Ascending aorta (tissue), 2 donors: ENCODE measurements at places on chromosomes 13 and 19.

DNA sequence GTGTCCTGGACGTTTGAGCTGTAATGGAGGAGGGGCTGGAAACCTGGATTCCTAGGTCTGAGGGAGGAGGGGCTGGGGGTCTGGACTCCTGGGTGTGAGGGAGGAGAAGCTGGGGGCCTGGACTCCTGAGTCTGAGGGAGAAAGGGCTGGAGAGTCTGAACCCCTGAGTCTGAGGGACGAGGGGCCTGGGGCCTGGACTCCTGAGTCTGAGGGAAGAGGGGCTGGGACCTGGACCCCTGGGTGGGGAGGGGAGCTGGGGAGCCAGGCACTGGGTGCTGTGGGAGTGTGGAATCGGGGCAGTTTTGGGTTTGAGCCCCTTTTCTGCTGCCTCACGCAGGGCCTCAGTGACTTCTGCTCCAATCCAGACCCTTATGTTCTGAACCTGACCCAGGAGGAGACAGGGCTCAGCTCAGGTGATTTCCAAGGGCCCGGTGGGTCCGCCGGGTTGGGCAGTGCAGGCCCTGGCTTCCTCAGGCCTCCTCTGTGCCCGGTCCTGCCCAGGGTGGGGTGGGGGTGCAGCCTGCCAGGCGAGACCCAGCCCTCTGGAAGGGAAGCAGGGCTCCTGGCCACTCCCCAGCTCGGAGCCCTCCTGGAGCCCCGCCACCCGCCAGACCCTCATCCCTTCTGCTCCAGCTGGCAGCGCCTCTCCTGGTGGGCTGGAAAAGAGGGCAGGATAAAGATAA lies 14.4 kb downstream of the TTYH1 start:
- H3K4me3 ChIP-seq, result no peak overlapping the region
- H3K27me3 ChIP-seq, result peaks cover 7% of the 10 kb centered on the region
- no peaks in the 10 kb centered on the region for H3K4me1 ChIP-seq
- H3K27ac ChIP-seq, result no peak overlapping the region
- H3K36me3 ChIP-seq, result no peaks in the 10 kb centered on the region
- no peak for DNase-seq

- no peak overlapping the region for H3K27ac ChIP-seq
- no peak overlapping the region for H3K4me3 ChIP-seq
- no peaks in the 10 kb centered on the region for H3K27me3 ChIP-seq
- no peaks in the 10 kb centered on the region for H3K36me3 ChIP-seq
- DNase-seq, result no peak
- no peaks in the 10 kb centered on the region for H3K4me1 ChIP-seq
These were observed 6.6 kb upstream of the ZNF428 start for GRCh38 chr19:43625918-43626579.

DNA sequence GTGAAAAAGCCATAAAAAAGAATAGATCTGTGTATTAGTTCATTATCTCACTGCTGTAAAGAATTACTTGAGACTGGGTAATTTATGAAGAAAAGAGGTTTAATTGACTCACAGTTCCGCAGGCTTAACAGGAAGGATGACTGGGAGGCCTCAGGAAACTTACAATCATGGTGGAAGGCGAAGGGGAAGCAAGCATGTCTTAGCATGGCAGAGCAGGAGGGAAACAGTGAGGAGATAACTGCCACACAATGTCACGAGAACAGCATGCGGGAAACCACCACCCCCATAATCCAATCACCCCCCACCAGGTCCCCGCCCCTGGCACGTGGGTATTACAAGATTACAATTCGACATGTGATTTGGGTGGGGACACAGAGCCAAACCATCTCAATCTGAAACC lies 39.1 kb upstream of the EEF1AKMT1 start:
- H3K4me3 ChIP-seq, result no peak overlapping the region
- H3K36me3 ChIP-seq, result peaks cover 18% of the 10 kb centered on the region
- H3K27ac ChIP-seq, result peak overlapping the region; percentile 82
- H3K27me3 ChIP-seq, result no peaks in the 10 kb centered on the region

DNA sequence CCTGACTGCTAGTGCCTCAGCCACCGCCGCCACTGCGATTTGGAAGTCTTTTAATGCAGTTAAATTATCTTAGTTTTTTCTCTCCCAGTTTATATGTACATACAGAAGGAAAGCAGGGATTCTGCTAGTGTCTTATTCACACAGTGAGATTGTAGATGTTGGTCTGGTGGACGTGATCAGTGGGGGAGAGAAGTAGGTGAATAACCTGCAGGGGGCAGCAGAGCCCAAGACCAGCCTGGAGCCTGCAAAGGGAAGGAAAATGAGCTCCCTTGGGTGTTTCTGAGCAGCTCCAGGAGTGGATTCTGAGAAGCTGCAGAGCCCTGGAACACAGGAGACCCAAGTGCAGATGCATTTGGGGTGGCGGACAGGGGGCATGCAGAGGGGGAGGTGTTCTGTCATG lies 26.3 kb downstream of the ZNF844 start:
- no peak overlapping the region for H3K4me3 ChIP-seq
- peaks cover 2% of the 10 kb centered on the region for H3K4me1 ChIP-seq
- no peaks in the 10 kb centered on the region for H3K36me3 ChIP-seq
- no peak overlapping the region for H3K27ac ChIP-seq
- peak; percentile 76 for DNase-seq

GRCh38 chr19:15390814-15391213 lies 11.2 kb upstream of the AKAP8 start:
- no peak overlapping the region for H3K27ac ChIP-seq
- H3K4me1 ChIP-seq, result no peaks in the 10 kb centered on the region
- no peak overlapping the region for H3K4me3 ChIP-seq

- no peak for DNase-seq
- H3K27me3 ChIP-seq, result no peaks in the 10 kb centered on the region
- no peak overlapping the region for H3K27ac ChIP-seq
These were observed 7.4 kb downstream of the CHST8 start for GRCh38 chr19:33628921-33629825.

- H3K4me1 ChIP-seq, result no peaks in the 10 kb centered on the region
- no peak overlapping the region for H3K27ac ChIP-seq
- no peak overlapping the region for H3K4me3 ChIP-seq
- no peak for DNase-seq
- no peaks in the 10 kb centered on the region for H3K27me3 ChIP-seq
These were observed 75.2 kb downstream of the RXFP2 start for GRCh38 chr13:31814536-31814935.

DNA sequence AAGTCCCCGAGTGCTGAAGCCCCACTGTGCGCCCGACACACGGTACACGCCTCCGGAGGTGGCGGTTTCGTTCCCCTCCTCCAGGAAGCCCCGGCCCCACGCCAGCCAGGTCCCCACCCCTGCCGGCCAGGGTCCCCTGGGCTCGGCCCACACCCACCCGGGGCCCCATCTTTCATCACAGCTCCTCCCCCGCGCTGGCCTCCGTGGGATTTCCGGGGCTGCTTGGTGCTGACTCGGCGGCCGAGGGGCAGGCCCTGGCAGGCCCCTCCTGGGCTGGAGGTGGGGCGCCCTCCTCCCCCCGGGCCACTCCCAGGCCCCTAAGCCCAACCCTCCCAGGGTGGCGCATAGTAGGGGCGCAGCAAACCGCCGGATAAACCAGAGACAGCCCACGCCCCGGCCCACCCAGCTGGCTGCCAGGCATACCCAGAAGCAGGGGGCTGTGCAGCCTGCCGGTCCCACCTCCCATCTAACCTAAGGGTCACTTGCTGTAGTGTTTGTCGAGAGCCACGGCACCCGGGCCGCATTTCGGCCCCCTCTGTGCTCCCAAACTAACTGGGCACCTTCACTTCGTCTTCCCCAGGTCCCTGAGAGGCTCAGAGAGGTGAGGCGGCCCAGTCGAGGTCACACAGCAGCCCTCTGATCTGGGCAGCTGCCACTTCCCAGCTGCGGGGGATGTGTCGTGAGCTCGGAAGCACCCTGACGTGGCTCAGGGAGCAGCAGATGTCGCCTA lies 6.6 kb downstream of the ZBTB7A start:
- no peak for DNase-seq
- peaks cover 62% of the 10 kb centered on the region for H3K4me1 ChIP-seq
- peak overlapping the region; percentile 45 for H3K4me3 ChIP-seq
- peak overlapping the region; percentile 90 for H3K27ac ChIP-seq

GRCh38 chr13:34816245-34816884 lies 125.7 kb upstream of the NBEA start:
- no peak overlapping the region for H3K27ac ChIP-seq
- no peak overlapping the region for H3K4me3 ChIP-seq
- H3K36me3 ChIP-seq, result no peaks in the 10 kb centered on the region
- H3K27me3 ChIP-seq, result no peaks in the 10 kb centered on the region
- H3K4me1 ChIP-seq, result no peaks in the 10 kb centered on the region

- no peak for DNase-seq
- no peak overlapping the region for H3K4me3 ChIP-seq
- no peaks in the 10 kb centered on the region for H3K4me1 ChIP-seq
- no peak overlapping the region for H3K27ac ChIP-seq
- no peaks in the 10 kb centered on the region for H3K36me3 ChIP-seq
These were observed 232.7 kb downstream of the KLF12 start for GRCh38 chr13:73901324-73902068.

- no peaks in the 10 kb centered on the region for H3K36me3 ChIP-seq
- peak; percentile 37 for DNase-seq
- peaks cover 7% of the 10 kb centered on the region for H3K4me1 ChIP-seq
- no peak overlapping the region for H3K4me3 ChIP-seq
- no peak overlapping the region for H3K27ac ChIP-seq
These were observed 23.8 kb downstream of the ATP11A start for GRCh38 chr13:112713517-112714253.

- no peaks in the 10 kb centered on the region for H3K27me3 ChIP-seq
- H3K27ac ChIP-seq, result peak overlapping the region; percentile 100
- DNase-seq, result no peak
- no peaks in the 10 kb centered on the region for H3K36me3 ChIP-seq
- peaks cover 1% of the 10 kb centered on the region for H3K4me1 ChIP-seq
- H3K4me3 ChIP-seq, result no peak overlapping the region
These were observed 1.9 kb upstream of the ITM2B start for GRCh38 chr13:48231080-48231479.
